Lung (tissue), 17 donors: ENCODE measurements at places on chromosomes 12 and 14. TPM values are rescaled to one million over a fixed set of nuclear protein-coding genes. Genes with fewer than 3 reads are reported as not detected.

DNA sequence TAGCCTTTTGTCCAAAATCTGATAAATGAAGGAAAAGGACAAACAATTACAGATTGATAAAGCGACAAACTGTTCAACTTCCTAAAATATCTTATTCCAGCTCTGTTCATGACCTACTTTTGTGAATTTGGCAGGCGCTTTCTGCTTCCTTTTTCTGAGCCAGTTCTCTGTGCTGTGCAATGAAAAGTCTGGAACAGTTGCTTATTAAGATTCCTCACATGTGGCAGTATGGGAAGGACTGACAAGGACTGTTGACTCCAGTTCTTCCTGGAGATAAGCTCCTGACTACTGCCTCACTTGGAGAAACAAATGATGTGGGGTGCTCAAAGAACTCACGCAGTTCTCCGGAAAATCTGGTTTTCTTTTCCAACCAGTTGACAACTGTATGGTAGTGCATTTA, 58.3 kb upstream of the ANP32D start:
- H3K36me3 ChIP-seq = no peaks in the 10 kb centered on the region
- peak; percentile 92 for DNase-seq
- peak overlapping the region; percentile 16 for H3K27ac ChIP-seq
- no peaks in the 10 kb centered on the region for H3K27me3 ChIP-seq
- no peak overlapping the region for H3K4me3 ChIP-seq

DNA sequence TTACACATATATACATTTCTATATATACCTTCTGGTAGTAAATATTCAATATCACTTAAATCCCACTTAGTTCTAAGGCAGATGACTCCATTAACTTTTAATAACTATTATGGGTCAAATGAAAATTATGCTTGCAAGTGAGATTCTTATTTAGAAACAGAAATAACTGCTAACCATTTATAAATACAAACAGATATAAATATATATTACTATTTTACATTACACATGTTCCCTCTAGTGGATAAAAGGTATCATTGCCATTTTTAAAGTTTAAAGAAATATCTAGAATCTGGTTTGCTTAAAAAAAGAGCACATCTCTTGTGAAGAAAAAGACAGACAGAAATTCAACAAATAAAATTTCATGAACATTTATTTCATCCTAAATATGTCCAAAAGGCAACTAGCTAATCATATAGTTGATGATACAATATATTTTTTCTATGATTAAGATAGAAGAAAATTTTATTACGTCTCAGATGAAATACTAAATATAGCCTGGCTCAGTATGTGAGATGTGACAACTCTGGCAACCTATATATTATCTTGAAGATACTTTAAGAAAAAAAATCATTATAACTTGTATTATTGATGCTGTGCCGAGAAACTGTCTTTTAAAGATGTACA, 11.7 kb upstream of the RAD51AP1 start:
- DNase-seq = peak; percentile 32
- H3K36me3 ChIP-seq = peaks cover 4% of the 10 kb centered on the region
- no peak overlapping the region for H3K4me3 ChIP-seq
- H3K4me1 ChIP-seq = no peaks in the 10 kb centered on the region

DNA sequence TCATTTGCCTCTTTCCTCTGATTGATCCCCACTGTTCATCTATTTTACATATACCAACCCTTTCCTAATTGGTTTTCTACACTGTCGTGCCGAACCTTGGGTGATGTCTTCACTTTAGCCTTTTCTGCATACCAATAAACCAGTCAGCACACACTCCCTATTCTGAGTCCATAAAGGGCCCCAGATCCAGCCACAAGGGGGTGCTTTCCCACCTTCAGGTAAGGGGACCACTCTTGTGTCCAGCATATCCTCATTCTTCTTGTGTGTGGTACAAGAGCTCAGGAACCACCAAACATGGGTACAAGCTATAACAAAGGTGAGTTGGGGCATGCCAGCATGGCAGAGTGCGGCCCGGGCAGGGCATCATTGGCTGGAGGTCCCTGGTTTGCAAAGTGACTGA, 859.8 kb downstream of the FSCB start:
- no peak for DNase-seq
- H3K27me3 ChIP-seq = no peaks in the 10 kb centered on the region
- no peaks in the 10 kb centered on the region for H3K4me1 ChIP-seq
- H3K27ac ChIP-seq = no peak overlapping the region
- no peaks in the 10 kb centered on the region for H3K36me3 ChIP-seq

The KRT73 gene
- not detected for total RNA-seq

GRCh38 chr14:96663076-96663475, 134.1 kb upstream of the VRK1 start:
- no peaks in the 10 kb centered on the region for H3K36me3 ChIP-seq
- H3K27me3 ChIP-seq = no peaks in the 10 kb centered on the region
- H3K4me3 ChIP-seq = no peak overlapping the region
- no peaks in the 10 kb centered on the region for H3K4me1 ChIP-seq
- no peak for DNase-seq

DNA sequence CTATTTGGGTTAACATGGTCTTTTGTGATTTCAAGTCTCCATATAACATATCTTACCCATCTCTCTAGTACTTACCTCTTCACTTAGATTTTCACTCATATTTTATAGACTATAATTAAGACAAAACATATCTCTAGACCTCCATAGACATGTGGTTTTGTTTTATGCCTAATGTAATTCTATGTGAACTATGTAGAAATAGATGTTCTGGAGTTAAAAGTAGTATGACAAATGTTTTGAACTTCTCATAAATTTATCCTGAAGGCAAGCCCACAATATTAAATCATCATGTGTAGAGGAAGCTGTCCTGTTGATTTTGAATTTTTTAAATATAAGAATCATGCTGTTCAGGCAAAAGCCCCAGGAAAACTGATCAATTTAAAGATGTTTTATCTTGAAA, 169.2 kb downstream of the SYT1 start:
- no peak overlapping the region for H3K4me3 ChIP-seq
- no peaks in the 10 kb centered on the region for H3K36me3 ChIP-seq
- H3K4me1 ChIP-seq = no peaks in the 10 kb centered on the region
- H3K27me3 ChIP-seq = no peaks in the 10 kb centered on the region
- DNase-seq = no peak

GRCh38 chr12:103455020-103455763, 40.6 kb downstream of the C12orf42 start:
- no peak overlapping the region for H3K4me3 ChIP-seq
- no peaks in the 10 kb centered on the region for H3K36me3 ChIP-seq
- no peak for DNase-seq
- H3K27me3 ChIP-seq = no peaks in the 10 kb centered on the region
- H3K4me1 ChIP-seq = no peaks in the 10 kb centered on the region

DNA sequence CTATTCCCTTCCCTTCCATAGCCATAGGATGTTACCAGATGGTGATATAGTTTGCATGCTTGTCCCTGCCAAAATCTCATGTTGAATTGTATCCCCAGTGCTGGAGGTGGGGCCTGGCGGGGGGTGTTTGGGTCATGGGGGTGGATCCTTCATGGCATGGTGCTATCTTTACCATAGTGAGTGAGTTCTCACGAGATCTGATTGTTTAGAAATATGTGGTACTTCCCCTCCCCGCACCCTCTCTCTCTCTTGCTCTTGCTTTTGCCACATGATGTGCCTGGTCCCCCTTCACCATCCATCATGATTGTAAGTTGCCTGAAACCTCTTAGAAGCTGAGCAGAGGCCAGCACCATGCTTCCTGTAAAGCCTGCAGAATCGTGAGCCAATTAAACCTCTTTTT, 181.3 kb downstream of the CAND1 start:
- H3K4me3 ChIP-seq = no peak overlapping the region
- no peak overlapping the region for H3K27ac ChIP-seq
- no peaks in the 10 kb centered on the region for H3K36me3 ChIP-seq
- no peaks in the 10 kb centered on the region for H3K27me3 ChIP-seq
- H3K4me1 ChIP-seq = no peaks in the 10 kb centered on the region

GRCh38 chr12:94222351-94223084, 74.1 kb downstream of the PLXNC1 start:
- no peak overlapping the region for H3K4me3 ChIP-seq
- DNase-seq = no peak
- no peaks in the 10 kb centered on the region for H3K4me1 ChIP-seq

- no peaks in the 10 kb centered on the region for H3K36me3 ChIP-seq
- H3K4me3 ChIP-seq = no peak overlapping the region
- peak; percentile 97 for DNase-seq
- H3K4me1 ChIP-seq = peaks cover 87% of the 10 kb centered on the region
- H3K27me3 ChIP-seq = no peaks in the 10 kb centered on the region
Observed at GRCh38 chr14:68248481-68249255, 429.1 kb downstream of the RAD51B start.

The POTEM gene
- total RNA-seq = not detected

DNA sequence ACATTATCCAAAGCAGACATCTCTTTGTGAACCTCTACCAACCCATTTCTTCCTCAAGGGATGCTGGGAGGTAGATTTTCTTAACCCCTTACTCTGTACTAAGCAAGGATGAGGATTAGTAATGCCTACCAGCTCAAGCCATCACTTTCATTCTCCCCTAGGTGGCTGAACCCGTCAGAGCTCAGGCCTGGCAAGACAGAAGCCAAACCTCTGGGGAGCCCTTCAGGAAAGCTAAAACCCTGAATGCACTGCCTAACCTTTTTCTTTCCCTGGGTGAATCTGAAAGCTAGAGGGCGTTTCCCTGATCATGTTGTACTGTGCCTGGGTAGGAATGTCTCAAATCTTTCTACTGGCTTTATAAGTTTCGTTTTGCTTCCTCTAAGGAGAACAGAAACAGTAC, 617.3 kb downstream of the RPL10L start:
- H3K4me3 ChIP-seq = no peak overlapping the region
- no peaks in the 10 kb centered on the region for H3K27me3 ChIP-seq
- DNase-seq = no peak
- no peaks in the 10 kb centered on the region for H3K4me1 ChIP-seq
- no peak overlapping the region for H3K27ac ChIP-seq

GRCh38 chr14:103097994-103098957, 3.8 kb downstream of the EXOC3L4 start:
- H3K4me1 ChIP-seq = peaks cover 10% of the 10 kb centered on the region
- H3K4me3 ChIP-seq = no peak overlapping the region
- peaks cover 12% of the 10 kb centered on the region for H3K27me3 ChIP-seq
- H3K36me3 ChIP-seq = no peaks in the 10 kb centered on the region

- H3K27me3 ChIP-seq = no peaks in the 10 kb centered on the region
- H3K4me3 ChIP-seq = no peak overlapping the region
- DNase-seq = no peak
- no peak overlapping the region for H3K27ac ChIP-seq
- no peaks in the 10 kb centered on the region for H3K4me1 ChIP-seq
- no peaks in the 10 kb centered on the region for H3K36me3 ChIP-seq
Observed at GRCh38 chr12:105713606-105714305, 383.3 kb downstream of the C12orf75 start.

- DNase-seq = peak; percentile 79
- H3K4me1 ChIP-seq = no peaks in the 10 kb centered on the region
- H3K27me3 ChIP-seq = no peaks in the 10 kb centered on the region
Observed at GRCh38 chr14:77208291-77208978, 26.8 kb downstream of the TMEM63C start.

The IRAK3 gene
- total RNA-seq = 77.2 TPM

DNA sequence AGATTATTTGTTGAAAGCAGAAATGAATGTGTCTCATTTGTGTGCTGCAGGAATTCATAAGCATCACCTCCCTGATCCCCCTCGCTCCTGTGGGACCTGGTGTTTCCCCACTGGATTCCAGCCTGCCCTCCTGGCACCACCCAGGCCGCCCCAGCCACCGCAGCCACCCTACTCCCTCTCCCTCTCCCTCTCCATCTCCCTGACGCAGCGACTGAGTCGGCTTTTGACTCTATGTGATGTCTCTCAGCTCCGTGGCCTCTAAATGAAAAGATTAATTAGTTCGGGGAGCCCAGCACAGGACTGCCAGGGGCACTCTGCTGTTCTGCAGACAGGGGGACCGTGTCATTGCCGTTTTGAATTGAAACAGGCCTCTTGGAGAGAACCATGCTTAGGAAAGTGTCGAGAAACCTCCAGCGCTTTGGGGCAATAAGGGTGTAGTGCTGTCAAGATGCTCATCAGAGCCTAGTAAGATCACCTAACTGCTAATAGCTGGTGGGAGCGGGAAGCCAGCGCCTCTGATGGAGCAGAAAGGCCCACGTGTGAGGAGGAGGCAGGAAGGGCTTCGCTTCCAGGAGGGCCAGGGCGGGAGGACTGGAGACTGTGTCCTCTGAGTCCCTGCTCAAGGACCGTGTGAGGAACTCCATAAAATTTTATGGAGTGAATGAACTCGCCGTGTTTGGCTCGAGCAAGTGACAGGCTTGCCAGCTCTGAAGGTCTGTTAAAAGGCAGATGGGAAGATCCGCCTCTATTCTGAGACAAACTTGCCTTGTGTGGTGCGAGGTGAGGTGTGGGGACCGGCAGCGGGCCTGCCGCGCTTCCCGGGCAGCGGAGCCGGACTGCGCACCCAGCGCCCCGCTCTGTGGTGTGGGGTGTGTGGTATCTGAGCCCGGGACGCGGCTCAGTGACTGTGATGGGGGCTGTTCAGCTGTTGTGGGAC, 157.4 kb upstream of the C14orf180 start:
- no peak overlapping the region for H3K4me3 ChIP-seq
- DNase-seq = no peak
- no peaks in the 10 kb centered on the region for H3K36me3 ChIP-seq
- no peaks in the 10 kb centered on the region for H3K27me3 ChIP-seq
- H3K4me1 ChIP-seq = peaks cover 16% of the 10 kb centered on the region

The PTPRB gene
- total RNA-seq = 93.6 TPM

The HOXC12 gene
- total RNA-seq = not detected

The SMAGP gene
- total RNA-seq = 9.7 TPM

The CACNB3 gene
- total RNA-seq = 12.3 TPM

DNA sequence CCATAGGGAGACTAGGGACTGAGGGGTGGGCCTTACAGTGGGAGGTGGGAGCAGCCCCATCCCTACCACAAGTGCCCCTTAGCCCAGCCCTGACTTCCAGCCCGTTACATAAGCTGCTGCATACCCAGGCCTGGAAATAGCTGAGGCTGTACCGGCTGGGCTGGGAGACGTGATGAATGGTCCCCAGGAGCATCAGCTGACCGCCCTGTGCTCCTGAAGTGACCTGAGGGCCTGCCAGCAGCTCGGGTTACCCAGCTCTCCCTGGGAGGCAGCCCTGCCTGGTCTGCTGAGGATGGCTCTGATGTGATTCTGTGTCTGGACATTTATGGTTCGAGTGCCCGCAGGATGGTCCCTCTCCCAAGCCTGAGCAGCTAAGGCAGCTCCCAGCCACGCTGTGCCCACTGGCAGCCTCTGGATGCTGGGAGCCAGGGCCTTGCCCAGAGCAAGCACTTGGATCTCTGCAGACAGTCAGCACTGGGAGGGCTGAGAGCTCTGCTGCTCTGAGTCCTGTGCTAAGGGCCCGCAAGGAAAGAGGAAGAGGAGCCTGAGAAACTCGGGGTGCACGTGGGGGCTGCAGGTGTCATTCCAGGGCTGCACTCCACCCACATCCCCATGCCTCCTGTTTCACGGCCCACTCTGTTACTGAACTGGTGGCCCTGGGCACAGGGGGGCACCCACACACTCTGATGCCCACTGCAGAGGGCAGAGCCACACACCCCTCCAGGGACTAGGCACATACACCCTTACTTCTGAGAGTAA, 20.5 kb downstream of the TAMALIN start:
- no peak for DNase-seq
- H3K4me1 ChIP-seq = peaks cover 16% of the 10 kb centered on the region
- peak overlapping the region; percentile 76 for H3K27ac ChIP-seq
- peaks cover 6% of the 10 kb centered on the region for H3K27me3 ChIP-seq
- no peak overlapping the region for H3K4me3 ChIP-seq

The TRIM9 gene
- 0.63 TPM for total RNA-seq
